ENCODE measurements at places on chromosomes 5 and 9.

DNA sequence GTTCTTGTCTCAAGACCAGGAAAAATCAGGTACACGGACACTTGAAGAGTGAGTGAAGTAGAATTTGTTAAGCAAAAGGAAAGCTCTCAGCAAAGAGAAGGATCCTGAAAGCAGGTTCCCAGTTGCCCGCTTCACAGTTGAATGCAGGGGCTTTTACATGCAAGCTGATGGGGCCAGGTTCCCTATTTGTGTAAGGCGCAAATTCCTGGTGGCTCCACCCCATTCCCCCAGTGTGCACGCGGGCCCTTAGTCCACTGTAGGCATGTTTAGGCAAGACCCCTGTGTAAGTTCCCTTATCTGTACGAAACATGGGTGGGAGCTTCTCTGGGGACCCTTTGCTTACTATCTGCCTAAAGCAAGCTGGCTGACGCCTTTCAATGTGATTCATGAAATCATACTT lies 2.7 kb upstream of the AGTPBP1 start:
- DNase-seq, result no peak

GRCh38 chr9:107768224-107768623 lies 278.7 kb upstream of the KLF4 start:
- no peak for DNase-seq

DNA sequence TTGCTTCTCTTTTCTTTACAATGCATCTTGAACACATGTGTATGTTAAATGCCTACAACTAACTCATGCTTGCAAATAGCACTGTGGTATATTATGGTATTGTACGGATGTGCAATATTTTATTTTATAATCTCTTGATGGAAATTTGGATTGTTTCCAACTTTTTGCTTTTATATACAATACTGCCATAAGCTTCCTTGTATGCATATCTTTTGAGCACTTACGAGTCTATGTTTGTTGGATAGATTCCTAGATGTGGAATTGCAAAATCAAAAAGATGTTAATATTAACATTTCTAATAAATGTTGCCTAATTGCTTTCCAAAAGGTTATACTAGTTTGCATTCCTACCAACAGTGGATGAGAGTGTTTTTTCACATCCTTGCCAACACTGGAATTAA lies 3.4 kb upstream of the GALNT12 start:
- no peak for DNase-seq

GRCh38 chr5:2639425-2639824 lies 112.1 kb downstream of the IRX2 start:
- no peak for DNase-seq

GRCh38 chr5:145960166-145960565 lies 23.8 kb downstream of the SH3RF2 start:
- DNase-seq, result no peak

- no peak for DNase-seq
Measured at GRCh38 chr5:171437286-171437821, 17.9 kb downstream of the FGF18 start.

- no peak for DNase-seq
Measured at GRCh38 chr5:37823433-37824152, 16.2 kb downstream of the GDNF start.

GRCh38 chr5:50501491-50502228 lies 60.6 kb upstream of the EMB start:
- no peak for DNase-seq

GRCh38 chr9:77648234-77649108 lies at the start of gene GNA14:
GNA14 (minus strand) TSS chr9:77648322; CDS start chr9:77647793, 529 bp downstream.
- no peak for DNase-seq

All from cortex of kidney (tissue), 1 donor.